Germinal center (tissue), 1 donor: ENCODE measurements at places on chromosomes 6 and 20.

DNA sequence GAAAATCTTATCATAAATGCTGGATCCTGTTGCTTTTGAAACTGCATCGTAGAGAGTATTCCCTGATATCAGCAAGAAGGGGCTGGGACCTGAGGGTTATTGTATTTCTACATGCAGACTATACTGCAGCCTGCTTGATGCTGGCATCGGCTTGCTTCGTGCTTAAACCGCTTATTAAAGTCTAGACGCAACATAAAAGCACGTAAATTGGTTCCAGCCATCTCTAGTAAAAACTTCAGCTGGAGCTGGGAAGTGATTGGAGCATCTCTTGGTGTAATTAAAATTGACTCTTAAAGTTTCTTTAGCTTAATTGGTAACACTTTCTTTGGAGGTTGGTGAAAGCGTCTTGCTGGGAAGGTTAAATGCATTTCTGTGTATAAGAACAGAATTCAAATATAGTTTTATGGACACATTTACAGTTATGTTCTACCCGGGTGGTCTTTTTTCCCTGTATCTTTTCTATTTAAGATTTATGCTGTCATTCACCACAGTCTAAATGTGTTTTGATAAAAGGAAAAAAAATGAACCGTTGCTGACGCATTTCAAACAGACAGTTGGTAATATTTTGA, 139.0 kb upstream of the JAG1 start:
- DNase-seq = no peak

DNA sequence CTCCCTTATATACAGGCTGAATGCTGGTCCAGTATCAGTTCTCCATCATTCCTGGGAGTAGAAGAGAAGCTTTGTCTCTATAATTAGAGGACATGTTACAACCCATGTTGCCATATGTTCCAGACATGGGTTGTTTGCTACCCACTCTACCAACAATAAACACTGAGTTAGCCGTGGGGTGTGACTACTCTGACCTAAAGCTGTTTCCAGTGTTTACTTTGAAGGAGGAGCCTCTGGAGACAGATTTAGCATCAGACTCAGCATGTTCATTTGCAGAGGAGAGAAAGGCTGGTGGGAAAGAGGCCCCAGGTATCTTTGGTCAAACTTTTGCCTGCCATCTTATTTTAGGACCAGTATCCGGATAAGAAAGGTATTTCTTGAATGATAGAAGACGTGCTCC, 157.9 kb upstream of the SNX9 start:
- DNase-seq = no peak

DNA sequence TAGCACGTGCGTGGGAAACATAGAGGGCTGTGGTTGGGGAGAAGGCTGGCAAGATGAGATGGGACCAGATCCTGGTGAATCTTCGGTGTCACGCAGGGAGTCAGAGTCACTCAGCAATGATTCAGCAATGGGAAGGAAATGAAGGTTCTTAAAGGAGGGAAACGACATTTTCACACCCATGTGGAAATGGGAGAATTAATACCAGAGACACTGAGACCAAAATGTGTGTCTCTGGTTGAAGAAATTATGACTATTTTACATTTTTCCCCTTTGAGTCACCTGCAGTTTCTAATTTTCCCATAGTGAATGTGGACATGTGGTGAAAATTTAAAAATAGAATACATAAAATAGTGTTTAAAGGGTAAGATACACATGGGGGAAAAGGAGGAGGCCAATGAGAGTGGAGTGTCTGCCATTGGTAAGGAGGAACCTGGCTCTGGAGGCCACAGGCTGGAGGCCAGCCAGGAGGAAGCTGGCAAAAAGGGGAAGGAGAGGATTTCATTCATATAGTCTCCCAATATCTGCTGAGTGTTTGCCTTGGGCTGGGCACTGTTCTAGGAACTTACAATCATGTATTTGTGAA, 17.5 kb downstream of the NRN1 start:
- DNase-seq = no peak

DNA sequence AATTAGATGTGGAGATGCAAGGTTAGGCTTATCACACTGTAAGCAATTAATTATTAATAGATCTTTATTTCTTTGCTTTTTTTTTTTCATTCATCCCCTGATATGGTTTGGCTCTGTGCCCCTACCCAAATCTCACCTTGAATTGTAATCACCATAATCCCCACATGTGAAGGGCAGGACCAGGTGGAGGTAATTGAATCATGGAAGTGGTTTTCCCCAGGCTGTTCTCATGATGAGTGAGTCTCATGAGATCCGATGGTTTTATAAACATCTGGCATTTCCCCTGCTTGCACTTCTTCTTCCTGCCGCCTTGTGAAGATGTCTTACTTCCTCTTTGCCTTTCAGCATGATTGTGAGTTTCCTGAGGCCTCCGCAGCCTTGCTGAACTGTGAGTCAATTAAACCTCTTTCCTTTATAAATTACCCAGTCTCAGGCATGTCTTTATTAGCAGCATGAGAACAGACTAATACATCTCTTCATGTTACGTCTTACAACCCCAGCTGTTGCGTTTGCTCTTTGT, 333.8 kb downstream of the CDH26 start:
- no peak for DNase-seq

- no peak for DNase-seq
Observed at GRCh38 chr6:30494291-30494861, 5.1 kb downstream of the HLA-E start.

GRCh38 chr6:105373481-105373880, 29.4 kb downstream of the PREP start:
- no peak for DNase-seq

DNA sequence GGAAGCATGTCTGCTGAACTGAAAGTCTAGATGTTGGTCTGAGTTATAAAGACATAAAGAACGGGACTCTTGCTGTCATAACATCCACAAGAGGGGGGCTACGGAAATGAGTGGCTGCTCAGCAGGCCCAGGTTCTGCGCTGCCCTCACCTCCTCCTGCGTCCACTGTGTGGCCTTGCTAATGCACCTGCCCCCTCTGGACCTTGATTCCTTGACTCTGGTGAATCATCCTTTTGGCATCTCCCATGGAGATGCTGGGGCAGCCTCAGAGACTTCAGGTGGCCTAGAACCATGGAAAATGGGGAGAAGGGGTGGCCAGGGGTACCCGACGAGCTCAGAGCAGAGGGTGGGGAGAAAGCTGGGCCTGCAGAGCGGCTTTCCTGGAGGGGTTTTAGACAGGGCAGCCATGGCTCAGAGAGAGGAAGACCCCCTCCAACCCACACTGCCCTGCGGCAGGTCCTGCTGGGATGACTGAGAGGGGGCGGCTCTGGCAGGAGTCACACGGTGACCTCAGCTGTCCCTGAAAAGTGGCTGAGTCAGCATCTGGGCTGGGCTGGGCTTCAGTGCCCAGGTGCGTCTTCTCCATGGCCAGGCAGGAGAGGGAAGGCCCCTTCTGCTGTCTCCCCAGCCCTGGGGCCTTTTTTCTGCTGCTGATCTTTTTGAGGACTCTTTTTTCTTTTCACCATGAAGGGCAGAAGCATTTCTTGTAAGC, 46.9 kb downstream of the DLGAP4 start:
- DNase-seq = no peak

DNA sequence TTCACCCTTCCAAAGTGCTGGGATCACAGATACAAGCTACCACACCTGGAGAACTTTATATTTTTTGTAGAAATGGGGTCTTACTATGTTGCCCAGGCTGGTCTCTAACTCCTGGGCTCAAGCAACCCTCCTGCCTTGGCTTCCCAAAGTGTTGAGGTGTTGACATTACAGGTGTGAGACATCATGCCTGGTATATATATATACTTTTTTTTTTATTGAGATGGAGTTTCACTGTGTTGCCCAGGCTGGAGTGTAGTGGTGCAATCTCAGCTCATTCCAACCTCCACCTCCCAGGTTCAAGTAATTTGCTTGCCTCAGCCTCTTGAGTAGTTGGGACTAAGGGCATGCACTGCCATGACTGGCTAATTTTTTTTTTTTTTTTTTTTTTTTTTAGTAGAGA, 5.4 kb downstream of the FKBP5 start:
- no peak for DNase-seq

GRCh38 chr6:149366267-149366921, 33.7 kb upstream of the SUMO4 start:
- DNase-seq = no peak

DNA sequence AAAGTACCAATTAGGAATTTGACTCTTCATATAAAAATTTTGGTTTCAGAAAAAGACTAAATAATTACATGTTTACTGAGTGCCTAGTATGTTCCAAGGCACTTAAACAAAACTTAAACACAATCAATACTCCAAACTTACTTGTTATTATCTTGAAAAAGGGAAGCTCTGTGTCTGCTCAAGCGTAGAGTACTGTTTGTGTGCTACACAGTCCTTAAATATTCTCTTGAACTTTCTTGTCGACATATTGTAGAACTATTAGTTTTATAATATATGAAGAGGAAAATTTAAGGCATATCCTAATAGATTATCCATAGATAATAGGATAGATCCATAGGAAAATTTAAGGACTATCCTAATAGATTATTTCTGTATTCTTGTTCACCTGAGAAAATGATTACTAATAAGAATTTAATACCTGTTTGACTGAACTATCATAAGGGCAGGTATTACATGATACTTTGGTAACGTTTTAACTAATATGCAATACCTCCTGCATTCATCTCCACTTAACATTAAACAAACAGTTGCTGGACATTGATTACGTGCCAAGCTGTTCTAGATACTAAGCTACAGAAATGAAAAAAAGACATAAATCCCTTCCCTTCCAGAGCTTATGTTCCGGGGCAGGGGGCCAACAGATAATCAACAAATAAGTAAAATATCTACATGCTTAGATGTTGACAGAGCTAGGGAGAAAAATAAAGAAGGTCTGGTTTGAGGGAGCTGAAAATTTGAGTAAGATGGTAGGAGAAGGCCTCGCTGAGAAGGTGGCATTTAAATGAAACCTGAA, 115.2 kb upstream of the BCLAF1 start:
- DNase-seq = no peak

DNA sequence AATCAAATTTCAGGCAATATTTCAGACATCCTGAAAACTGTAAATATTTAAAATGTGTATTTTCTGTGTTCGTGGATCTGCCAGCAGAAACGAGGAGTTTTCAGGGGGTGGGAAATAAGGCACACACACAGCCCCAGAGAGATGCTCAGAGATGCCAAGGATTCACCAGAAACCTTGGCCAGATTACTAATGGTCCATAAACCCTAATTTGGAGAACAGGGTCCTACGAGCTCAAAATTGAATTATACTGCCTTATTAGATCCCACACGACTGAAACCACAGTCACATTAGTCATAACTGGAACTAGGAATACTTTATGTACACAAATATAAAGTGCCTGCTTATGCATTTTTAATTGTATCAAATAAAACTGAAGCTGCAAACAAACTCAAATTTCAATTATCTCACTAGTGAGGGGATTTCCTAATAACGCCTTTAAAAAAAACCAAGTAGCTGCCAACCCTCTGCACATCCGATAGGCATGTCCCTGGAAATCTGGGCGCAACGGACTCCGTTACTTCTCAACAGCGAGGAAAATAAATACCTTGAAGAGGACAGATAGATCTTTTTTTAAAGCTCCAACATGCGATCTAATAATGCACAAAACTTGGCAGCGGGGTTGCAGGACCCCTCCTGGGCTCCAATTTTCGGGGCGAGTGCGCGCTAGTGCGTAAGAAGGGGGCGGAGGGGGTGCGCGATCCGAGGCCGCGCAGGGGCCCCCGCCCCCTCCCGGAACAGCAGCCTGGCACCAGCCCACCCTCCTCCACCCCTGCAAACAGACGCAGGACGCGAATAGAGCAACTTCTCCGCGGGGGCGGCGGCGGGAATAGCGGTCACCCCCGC, 897 bp downstream of the CHD6 start:
- peak; percentile 36 for DNase-seq

DNA sequence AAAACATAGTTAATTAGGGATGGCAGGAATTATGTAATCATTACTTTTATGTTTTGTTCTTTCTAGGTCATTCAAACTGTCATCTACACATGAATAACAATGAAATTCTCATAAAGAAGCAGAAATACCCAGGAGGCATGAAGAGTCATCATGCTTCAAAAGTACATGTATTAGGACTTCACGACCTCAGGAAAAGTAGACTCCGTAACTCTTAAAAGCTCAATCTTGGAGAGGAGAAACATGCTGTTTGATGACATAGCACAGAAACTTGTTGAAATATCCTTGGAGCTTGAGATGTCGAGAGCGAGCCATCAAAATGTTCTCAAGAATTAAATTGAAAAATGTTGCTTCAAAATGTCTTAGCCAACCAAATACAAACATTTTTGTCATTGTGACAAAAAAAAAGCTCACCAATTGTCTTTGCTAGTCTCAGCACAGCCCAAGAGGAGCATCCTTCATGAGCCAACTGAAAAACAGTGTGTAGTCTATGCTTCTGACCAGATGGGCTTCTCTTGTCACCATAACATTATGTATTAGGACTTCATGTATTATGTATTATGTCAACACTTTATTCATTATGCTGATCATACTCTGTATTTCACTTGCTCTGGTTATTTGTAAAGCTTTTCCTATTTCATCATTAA, 28.2 kb upstream of the ANKEF1 start:
- no peak for DNase-seq

DNA sequence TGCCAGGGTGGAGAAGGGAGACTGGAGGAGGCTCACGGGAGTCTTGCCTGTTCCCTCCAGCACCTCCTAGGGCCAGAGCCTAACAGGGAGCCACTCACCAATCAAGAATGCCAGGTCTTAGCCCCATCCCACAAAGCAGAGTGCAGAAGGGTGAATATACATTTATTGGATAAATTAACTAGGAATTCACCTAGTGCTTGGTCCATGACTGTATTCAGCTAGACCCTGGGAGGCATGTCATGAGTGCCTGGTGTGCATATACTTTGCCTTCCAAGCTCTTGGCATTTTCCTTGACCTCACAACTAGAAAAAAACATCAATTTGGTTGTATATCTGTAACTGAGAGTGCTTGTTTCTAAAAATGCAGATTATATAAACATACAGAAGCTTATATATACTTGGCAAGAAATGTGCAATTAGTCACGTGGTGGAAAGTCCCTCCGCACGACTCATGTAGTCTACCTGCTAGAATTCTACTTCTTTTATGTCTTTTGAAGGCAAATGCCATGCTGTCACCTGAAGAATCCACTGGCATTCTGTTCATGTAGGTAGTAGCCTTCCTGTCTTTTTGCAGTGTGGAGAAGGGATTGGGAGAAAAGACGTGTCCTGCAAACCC, 991.0 kb downstream of the KIF16B start:
- no peak for DNase-seq

GRCh38 chr6:39847221-39847620, 55.0 kb downstream of the DAAM2 start:
- no peak for DNase-seq
